Inflammatory macrophage treated with lipopolysaccharide for 4 hours (primary cell): ENCODE measurements at places on chromosomes 4 and X.

DNA sequence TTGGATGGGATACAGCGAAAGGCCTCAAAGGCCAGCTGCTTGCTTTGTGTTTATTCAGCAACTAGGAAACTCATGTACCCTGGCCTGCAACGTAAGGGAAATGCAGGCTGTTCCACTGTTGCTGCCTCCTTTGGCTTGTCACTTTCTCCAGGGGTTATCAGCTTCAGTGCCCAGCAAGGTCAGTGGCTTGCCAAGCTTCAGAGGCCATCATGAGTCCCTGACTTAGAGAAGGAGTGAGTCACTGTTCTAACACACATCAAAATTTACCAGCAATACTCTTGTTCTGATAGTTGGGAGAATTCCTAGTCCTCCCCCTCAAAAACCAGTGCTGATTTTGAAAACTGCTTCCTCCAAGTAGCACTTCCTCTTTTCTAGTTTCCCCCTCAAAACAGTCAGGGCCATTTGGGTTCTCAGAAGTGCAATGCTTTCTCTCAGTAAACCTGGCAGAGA is 250.8 kb downstream of the ARHGAP24 start:
- peak; percentile 93 for DNase-seq

DNA sequence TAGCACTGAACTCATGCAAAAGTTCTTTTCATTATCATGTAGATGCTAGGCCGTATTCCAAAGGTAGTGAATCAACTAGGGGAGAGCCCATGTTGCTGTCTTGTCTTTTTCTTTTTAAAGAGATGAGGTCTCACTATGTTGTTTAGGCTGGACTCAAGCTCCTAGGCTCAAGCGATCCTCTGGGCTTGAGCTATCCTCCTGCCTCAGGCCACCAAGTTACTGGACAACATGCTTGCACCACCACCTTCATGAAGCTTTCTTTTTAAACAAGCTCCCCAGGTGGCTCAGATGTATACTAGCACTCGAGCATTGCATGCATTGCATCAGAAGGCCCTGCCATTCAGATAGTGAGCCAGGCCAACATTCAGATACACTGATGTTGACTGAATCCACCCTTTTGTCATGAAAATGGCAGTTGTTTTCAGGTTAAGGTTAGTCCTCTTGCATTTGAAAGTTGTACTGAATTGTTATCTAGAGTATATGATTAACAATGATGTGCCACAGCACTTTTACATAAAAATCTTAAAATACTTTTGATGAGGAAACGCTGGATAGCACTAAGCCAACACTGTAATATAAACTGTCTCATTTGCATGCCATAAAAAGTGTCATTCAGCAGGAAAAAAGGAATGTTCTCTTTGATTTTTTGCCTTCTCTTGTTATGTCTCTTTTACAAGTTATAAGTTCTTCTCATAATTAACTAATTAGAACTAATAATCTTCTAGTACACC is 76.7 kb downstream of the FNIP2 start:
- DNase-seq, result no peak

DNA sequence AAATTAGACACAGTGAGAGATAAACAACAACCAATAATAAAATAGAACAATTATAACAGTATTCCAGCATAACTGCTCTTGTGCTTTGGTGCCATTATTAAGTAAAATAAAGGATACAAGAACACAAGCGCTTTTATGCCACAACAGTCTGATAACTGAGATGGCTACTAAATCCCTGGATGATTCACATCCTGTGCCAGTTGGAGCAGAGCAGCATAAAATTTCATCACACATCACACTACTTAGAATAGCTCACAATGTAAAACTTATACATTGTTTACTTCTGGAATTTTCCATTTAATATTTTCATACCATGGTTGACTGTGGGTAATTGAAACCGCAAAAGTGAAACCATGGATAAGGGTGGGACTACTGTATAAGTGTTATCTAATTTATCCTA is 399.9 kb upstream of the CNKSR2 start:
- DNase-seq, result no peak

GRCh38 chr4:153651116-153651515 is 33.0 kb upstream of the TLR2 start:
- DNase-seq, result peak; percentile 52

DNA sequence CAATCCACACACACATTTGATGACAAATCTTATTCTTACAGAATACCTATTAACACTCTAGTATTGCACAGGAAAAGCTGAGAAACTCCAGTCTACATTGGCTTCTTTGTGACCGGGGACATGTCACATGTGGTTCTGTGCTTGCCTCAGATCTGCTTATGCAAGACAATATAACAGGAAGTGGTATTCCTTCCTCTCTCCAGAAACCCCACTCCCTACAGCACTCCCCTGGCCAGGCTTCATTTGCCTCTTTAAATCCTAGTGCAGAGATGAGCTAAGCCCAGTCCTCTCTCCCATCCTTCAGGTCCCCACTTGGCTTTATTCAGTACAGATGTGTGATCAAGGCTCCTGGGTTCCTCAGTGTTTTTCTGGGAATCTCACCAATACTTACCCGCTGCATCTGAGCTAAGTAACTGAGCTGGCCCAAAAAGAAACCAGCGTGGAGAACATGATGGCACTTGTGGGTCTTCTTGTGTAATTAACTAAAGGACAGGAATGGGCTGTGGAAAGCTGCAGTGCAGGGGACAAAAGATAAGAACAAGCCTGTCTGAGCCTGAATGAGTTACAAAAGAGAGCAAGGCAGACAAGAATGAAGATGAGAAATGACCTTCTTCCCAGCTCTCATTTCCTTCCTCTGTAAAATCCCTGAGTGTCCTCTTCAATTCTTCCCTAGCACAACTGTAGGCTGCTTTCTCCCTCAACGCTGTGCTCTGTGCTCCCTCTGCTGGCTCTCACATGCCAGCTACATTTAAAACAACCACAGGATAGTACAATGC is 105.6 kb downstream of the HNRNPD start:
- DNase-seq, result peak; percentile 94

GRCh38 chr4:155496294-155496626 is 119.5 kb upstream of the MAP9 start:
- no peak for DNase-seq

DNA sequence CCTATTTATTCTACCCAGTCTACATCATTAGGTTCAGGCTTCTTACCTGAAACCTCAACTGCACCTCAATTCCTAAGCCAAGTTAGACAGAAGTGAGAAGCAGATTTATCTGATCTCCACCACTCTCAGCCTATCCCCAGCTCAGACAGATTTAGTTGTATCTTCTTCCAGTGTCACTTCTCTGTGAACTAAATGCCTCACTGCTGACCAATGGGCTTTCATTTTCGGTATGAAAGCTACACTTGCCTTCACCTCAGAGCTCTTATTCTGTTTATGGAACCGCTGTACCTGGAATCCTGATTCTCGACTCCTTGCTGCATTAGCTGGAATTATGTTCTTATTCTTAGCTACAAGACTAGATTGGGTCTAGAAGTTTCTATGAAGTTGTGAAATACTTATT is 833.2 kb downstream of the CCSER1 start:
- no peak for DNase-seq

GRCh38 chr4:95304898-95305297 is 243.9 kb downstream of the UNC5C start:
- no peak for DNase-seq

GRCh38 chrX:111543212-111543741 is 31.8 kb downstream of the SERTM2 start:
- DNase-seq, result no peak

- no peak for DNase-seq
Measured at GRCh38 chrX:16743604-16744325, 24.4 kb downstream of the SYAP1 start.

- no peak for DNase-seq
Measured at GRCh38 chr4:9983211-9983610, 38.1 kb downstream of the SLC2A9 start.

DNA sequence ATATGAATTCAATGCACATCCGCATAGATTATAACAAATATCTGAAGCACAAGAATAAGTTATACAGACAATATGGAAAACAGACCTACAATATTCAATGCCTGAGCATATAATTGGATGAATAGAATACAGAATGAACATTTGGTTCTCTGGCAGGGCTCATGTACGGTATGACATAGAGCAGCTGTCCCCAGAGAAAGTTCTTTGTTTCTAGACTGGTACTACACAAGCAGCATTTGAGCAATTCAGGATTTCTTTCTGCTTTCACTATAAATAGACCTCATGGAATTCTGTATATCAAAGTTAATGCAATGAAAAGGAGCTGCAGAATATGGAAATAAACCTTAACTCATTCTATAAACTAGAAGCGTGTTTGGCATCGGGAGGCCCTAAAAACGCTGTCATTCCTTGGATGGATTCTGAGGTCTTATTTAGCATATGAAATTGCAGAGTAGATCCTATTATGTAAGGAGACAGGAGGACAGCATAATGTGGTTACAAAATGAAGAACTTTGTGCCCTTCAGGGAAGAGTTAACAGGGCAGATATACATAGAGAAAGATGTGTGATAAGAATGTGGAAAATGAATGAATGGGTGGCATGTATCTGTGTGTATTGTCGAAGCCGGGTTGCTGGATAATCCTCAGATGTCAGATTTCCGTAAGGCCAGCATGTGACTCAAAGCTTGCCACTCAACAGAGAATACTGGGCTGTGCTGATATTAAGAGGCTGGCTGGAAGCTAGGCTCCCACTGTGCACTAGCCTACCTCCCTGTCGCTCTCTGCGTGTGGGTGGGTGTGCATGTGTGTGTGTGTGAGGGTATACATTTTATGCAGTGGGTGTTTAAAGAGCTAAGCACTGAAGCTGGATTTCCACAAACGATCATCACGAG is 103.3 kb upstream of the SLC4A4 start:
- DNase-seq, result no peak

GRCh38 chr4:2948895-2949781 is 14.1 kb downstream of the NOP14 start:
- peak; percentile 37 for DNase-seq

DNA sequence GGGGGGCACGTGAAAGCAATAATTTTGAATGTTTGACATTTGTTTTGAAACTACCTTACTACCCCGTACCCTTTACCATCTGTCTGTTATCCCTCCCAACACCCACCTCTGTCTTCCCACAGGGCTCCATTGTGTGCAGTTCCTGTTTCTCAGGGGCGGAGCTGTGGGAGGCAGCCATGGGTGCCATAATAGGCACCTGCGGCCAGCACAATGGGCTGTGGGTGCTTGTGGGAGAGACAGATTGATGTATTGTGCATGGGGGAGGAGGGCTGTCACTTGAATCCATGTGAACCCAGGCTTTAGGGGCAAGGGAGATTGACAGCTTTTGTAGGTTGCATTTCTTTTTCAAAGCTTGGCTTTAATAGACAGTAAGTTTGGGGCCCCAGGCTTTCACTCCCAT is 122.6 kb upstream of the CXorf66 start:
- no peak for DNase-seq

DNA sequence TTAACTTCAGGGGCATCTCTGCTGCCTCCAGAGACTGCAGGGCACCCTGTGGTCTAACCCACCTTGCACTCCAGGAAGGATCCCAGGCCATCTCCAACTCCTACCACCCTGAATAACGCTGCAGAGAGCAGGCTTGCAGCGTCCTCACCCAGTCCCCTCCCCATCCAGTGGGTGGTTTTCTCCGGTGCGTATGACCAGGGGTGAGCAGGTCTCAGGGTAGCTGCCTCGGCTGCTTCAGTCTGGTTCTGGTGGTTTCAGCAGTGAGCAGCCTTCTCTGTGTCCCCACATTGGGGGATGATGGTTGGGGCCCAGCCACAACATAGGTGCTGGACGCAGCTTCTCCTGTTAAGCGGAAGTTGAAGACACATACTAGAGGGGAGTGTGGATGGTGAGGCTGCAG is 38.6 kb upstream of the SORCS2 start:
- DNase-seq, result no peak

- no peak for DNase-seq
Measured at GRCh38 chr4:158966091-158966490, 136.8 kb upstream of the RAPGEF2 start.

- no peak for DNase-seq
Measured at GRCh38 chrX:45628041-45628440, 427.4 kb upstream of the DIPK2B start.

GRCh38 chr4:116733370-116733769 is 352.0 kb downstream of the TRAM1L1 start:
- DNase-seq, result no peak

- DNase-seq, result no peak
Measured at GRCh38 chrX:43969504-43970501, 3.4 kb downstream of the NDP start.

- no peak for DNase-seq
Measured at GRCh38 chrX:152656890-152657289, 19.2 kb downstream of the GABRQ start.

- no peak for DNase-seq
Measured at GRCh38 chrX:102988517-102988916, 51.4 kb downstream of the RAB40AL start.
